ENCODE measurements at places on chromosomes 2 and 18.

GRCh38 chr2:43905871-43906270, 67.1 kb downstream of the ABCG8 start:
- DNase-seq: no peak

DNA sequence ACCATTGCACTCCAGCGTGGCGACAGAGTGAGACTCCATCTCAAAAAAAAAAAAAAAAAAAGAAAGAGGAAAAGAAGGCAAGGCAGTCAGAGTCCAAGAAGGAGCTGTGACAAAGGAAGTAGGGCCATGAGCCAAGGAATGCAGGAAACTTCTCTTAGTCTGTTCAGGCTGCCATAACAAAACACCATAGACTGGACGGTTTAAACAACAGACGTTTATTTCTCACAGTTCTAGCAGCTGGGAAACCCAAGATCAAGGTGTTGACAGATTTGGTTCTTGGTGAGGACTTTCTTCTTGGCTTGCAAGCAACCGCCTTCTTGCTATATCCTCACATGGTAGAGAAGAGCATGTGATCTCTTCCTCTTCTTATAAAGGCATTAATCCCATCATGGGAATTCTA, 13.1 kb upstream of the SUMO1 start:
- DNase-seq: no peak

GRCh38 chr2:67399831-67400489, 2.8 kb downstream of the ETAA1 start:
- DNase-seq: no peak

- no peak for DNase-seq
Measured at GRCh38 chr2:181725476-181725875, 45.2 kb upstream of the NEUROD1 start.

DNA sequence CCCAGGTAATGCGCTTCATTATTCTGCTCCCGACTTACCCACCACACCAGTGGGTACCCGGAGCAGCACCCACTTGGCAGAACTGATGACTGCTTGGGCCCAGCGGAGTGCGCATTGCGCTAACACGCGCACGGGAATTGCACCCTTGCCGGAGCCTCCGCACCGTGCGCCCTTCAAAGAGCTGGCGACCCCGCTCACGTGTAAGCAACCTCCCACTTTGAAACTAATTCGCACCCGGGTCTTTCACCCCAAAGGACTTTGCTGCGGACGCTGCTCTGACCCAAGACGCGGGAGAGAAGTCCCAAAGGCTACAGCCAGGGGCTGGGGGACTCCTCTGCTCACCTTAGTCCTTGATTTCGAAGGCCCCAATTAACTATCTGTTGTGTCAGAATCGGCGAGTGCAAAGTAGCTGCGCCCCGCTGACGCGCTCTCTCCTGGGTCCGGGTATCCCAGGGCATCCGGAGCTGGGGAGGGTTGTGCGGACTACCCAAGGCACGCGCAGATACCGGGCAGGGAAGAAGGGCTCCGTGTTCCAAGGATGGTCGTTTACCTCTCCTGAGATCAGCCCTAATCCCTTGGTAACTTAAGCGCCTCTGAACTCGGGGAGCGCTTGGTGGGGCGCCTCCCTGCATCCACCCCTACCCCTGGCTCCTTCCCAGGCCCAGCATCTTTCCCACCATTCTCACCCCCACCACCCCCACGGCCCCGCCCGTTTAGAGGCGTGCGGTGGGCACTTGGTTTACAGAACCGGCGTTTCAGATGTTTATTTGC, 13.1 kb upstream of the SATB2 start:
- no peak for DNase-seq

DNA sequence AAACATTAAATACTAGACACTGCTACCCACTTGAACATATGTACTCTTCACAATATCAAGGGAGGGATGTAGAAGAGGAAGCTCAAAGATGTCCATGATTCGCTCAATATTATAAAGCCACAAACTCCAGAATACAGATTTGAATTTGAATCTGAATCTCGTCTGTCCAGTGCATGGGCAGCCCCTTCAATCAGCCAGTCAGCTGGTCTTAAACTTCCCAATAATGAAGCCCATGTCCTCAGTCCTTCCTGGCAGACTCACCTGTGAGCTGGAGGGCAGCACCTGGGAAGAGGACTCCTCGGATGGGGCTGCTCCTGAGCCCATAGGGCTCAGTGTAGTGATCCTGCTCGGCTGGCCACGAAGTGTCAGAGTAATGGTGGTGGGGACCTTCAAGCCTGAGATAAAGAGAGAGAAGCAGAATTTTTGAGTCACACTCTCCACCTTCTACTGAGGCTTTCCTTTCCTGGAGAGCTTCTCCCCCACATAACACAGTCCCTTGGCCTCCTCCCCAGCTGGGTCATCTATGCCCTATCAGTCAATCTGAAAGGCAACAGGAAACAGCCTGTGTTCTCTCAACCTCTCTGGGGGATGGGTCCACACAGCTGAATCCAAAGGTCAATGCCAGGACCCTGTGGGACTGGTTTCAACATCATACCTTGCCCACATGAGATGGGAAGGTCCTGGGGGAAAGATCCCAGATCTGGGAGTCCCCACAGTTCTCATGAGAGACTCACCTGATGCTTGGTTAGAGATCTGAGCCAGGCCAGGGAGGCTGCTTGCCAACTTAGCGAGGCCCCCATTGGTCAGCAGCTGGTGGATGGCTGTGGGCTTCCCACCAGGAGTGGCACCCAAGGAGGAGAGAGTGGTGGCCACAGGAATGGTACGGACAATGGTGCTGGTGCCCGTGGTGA, 36.5 kb downstream of the KANSL3 start:
- no peak for DNase-seq

DNA sequence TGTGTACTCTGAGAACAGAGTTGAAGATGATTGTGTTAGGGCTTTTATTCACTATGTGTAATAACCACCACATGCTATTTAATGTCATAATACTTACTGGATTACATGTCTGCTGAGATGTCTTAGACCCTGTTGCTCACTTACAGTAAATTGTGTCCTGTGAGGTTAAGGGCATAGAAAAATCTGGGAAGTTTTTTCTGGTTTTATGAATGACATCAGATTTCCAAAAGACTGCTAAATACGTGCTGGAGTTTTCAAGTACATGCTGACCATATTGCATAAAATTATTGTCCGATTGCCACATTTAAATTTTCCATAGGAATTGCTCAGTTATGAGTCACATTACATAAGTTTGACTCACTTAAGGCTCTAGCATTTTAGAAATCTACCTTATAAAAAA, 96.7 kb upstream of the COL5A2 start:
- no peak for DNase-seq

- no peak for DNase-seq
Measured at GRCh38 chr2:46216213-46216612, 81.0 kb upstream of the EPAS1 start.

- DNase-seq: no peak
Measured at GRCh38 chr2:69385443-69386151, 1.4 kb downstream of the GFPT1 start.

DNA sequence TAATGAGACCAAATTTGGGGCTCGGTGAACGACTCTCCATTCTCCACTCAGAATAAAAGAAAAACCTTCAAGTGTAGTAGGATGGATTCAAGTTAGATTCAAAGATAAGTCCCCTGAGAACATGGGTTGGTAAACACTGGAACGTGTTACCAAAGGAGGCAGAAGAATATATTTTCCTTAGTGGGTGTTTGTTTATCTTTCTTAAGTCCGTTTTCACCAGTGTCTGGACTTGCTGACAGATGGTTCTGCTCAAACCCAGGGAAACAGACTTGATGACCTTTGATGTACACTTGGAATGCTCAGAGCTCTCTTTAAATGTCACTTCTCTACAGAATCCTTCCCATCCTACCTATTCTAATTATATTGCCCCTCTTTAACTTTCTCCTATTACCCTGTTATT, 310.3 kb upstream of the ZNF521 start:
- no peak for DNase-seq

DNA sequence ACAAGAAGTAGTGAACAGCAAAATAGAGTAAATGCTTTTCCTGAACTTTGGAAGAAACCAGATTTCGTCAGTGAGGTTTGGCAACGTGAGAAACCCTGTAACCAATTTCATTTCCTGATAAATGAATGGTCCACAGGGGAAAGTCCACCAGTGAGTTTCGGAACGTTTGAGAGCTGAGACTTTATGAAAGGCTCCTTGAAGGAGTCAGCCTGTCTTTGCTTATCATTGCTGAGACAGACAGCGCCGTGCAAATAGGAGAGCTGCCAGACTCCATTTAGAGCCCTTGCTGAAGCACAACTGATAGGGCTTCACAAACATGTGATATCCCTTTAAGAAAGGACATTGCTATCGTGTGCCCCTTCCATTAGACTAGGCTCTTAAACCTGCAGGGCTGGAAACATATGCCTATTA, 121.8 kb upstream of the SMAD7 start:
- no peak for DNase-seq

DNA sequence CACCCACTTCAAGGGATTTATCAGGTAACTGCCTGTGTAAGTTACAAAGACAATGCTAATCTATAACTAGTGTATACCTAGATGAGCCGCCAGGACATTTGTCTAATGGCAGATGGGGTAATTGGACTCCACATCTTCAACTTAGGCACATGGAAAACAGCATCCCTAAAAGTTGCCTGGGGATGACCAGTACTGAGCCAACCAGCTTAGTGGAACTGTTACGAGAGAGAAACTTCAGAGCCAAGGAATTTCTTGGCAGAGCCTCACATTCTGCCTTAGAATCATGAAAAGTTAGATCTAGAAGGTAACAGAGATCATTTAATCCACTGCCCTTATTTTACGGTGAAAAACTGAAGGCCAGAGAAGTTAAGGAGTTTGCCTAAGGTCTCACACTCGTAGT, 15.5 kb upstream of the CLASP1 start:
- DNase-seq: no peak

DNA sequence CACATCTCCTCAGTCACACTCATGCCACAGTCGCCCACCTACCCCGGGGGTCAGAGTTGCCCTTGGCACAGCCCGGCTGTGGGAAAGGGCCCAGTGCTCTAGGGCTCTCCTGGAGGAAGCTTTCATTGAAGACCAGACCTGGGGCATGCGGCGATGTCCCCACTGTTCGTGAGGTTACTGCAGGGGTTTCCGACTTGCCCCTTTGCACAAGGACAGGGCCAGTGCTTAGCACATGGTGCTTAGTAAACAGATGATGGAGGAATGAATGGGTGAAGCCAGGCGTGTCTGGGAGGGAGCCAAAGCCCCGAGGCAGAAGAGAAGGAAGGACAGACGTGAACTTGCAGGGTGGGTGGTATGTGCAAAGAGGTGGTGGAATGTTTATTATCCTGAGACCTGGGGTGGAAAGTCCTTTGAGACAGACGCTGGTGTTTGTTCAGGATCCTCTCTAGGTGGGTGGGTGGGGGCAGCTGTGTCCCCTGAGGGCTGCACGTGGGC, 205.9 kb upstream of the ARL4C start:
- no peak for DNase-seq

- DNase-seq: no peak
Measured at GRCh38 chr18:2641638-2642037, 13.9 kb upstream of the SMCHD1 start.

DNA sequence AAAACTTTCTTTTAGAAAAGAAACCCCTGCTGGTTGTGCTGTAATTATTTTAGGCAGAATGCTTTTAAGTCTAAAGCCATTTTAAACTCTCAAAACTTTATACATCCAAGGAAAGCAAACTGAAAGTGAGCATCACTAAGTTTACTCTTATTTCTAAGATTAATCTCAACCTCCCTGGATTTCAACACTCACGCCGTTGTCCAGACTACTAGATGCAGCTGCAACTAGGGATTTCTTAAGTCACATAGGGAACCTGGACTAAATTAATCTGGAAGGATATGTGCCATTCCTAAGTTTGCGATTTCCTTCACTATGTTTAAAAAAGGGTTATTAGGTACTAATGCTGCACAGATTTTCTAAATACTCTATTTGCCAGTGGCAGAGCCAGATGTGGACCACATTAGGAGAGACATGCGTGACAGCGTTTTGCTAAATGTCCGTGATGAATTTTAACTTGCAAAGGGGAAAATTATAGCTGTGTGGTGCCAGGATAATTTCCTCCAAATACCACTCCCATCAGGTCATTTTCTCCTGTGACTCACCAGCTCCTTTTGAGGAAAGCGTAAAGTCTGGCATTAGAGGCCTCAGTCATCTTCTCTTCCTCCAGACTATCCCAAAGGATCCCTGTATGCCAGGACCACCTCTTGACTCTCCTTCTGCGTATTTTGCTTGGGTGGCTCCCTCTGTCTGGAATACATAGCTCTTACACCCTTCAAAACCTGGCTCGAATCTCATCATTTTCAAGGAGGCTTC, 143.7 kb downstream of the ATL2 start:
- DNase-seq: no peak

DNA sequence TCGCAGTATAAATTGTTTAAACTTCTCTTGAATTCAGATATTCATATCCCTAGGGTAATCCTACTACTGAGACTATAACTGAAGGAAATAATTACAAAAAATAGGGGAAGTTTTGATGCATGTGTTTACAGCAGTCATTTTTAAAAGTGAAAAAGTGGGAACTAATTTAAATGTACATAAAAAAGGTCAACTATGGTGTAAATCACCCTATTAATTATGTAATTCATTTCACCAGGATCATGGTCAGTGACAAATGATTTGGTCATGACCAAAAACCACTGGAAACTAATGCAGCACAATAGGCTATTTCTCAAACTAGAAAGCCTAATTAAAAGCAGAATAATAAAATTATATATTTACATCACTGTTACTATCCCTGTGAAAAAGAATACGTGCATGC, 5.0 kb upstream of the CNGA3 start:
- no peak for DNase-seq

GRCh38 chr18:32289483-32290075, 99.7 kb downstream of the MEP1B start:
- peak; percentile 32 for DNase-seq
